ENCODE measurements at places on chromosomes 3 and 15.

GRCh38 chr15:70154718-70155347, 57.1 kb upstream of the TLE3 start:
- DNase-seq, result no peak

GRCh38 chr3:24259901-24260512, 234.6 kb downstream of the THRB start:
- DNase-seq, result no peak

GRCh38 chr15:29274946-29275345, 5.3 kb upstream of the NSMCE3 start:
- DNase-seq, result no peak

DNA sequence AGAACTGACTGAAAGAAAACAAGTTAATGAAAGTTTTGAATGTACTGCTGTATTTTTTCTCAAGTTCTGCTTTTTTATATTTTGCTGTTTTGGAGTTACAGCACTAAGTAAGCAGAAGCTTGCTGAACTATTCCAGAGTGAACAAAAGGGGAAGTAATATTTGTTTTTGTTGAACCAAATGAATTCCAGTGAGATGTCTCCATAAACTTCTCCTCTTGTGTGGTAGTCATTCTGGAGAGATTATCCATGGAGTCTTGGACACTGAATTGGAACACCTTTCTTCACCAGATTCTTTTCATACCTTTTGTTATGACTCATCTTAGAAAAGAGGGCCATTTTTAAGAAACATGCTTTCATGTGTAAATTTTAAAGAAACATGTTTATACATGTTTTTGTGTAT, 8.8 kb downstream of the ANKUB1 start:
- DNase-seq, result peak; percentile 40

GRCh38 chr15:31326875-31327668, 437 bp downstream of the KLF13 start:
- no peak for DNase-seq

DNA sequence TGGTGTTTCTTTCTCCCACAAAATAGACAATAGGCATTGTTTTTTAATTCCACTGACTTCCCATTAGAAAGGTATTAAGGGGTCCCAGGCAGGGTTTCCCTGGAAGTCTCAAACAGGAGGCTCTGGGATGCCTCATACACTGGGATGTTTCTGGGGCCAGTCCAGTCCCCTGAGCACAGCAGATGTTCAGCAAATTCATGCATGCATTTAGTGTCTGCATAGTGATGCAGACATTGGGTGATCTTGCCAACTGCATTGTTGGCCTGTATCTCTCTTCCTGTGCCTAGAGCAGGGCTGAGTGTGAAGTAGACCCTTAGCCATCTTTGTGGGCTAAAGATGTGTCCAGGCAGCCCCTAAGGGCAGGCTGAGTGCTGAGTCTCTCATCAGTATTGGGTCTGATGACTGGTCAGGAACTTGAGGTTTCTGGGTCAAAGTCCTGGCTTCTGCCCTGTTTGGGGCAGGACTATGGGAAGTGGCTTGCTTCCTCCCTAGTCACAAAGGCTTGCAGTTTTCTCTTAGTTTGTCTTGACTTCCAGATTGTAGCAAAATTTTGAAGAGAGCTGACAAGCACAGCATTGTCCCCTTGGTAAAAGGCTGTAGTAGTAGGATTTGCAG, 56.5 kb downstream of the BSN start:
- no peak for DNase-seq

- DNase-seq, result no peak
These were observed 8.8 kb upstream of the FAM107A start for GRCh38 chr3:58585994-58586393.

DNA sequence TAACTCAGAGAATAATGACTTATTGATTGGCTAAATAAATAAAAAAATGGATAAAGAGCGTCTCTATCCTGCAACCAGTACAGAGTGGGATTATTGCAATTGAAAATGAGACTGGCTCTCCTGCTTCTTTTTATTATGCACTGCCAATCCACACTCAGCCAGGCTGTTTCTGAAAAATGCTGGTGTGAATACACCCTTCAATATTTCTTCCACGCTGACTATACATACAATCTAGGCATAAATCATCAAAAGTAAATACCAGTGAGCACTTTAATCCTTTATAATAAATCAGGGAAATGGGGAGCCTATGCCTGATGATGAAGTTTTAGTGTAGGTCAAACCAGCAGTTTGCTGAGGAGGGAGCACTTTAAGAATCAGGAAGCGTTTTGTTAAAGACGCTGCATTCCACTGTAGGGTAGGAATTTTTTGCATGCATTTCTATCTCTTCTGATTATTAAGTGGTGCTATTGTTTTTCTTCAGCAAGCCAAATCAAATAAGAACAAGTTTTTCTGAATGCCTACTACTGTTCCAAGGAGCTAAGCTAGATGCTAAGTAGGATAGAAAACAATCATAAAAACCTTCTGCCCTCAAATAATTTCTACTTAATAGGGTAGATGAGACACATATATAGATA, 781.5 kb downstream of the TBL1XR1 start:
- no peak for DNase-seq

DNA sequence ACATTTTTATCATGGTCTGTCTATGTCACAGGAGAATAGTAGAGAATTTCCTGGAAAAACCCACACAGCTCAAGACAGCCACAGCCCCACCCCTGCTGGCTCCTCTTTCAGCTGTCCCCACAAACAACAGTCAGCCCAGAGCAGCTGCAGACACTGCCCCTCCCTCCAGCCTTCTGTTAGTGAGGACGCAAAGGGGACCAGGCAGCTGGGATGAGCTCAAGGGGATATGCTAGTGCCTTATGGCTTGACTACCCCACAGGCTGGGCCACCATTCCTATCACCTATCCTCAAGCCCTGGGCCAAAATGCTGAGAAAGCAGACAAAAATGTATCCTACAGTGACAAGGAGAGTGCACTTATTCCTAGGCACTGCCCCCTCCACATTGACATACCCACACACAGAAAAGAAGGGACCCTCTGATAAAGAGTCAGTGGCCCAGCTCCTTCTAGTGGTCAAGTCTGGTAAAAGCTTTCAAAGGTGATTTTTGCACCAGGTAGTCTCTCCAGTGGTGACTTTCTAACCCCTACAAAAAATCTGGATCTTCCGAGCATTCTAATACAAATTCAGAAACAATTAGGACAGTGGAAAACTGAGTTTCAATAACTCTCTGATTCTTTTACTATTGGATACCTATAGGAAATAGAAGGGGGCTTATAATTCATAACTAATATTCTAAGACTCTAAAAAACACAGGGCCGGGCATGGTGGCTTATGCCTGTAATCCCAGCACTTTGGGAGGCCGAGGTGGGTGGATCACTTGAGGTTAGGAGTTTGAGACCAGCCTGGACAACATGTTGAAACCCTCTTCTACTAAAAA, 3.0 kb upstream of the MAP1A start:
- no peak for DNase-seq

DNA sequence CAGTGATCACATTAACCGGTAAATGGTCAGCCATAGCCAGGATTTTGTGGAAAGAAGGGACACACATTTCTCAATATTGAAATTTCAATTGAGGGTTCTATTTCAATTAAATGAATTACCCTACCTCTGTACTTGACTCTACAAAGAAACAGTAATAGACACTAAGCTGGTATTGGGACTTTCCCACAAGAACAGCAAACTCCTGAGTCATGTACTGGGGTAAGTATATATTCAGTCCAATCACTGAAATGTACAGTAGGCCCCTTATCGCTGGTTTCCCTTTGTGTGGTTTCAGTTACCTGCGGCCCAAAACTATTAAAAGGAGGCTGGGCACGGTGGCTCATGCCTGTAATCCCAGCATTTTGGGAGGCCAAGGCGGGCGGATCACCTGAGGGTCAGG, 17.6 kb downstream of the ASB14 start:
- DNase-seq, result no peak

GRCh38 chr3:120693439-120694171, 11.6 kb upstream of the HGD start:
- DNase-seq, result no peak

DNA sequence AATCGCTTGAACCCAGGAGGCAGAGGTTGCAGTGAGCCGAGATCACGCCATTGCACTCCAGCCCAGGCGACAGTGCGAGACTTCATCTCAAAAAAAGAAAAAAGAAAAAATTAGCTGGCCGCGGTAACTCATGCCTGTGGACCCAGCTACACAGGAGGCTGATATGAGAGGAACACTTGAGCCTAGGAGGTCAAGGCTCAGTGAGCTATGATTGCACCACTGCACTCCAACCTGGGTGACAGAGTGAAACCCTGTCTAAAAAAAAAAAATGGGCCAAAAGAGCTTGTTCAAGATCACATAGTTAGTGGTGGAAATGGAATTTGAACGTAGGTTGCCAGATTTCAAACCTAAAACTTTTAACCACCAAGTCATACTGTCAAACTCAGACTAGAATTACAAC, 46.2 kb upstream of the PPP4R2 start:
- no peak for DNase-seq

DNA sequence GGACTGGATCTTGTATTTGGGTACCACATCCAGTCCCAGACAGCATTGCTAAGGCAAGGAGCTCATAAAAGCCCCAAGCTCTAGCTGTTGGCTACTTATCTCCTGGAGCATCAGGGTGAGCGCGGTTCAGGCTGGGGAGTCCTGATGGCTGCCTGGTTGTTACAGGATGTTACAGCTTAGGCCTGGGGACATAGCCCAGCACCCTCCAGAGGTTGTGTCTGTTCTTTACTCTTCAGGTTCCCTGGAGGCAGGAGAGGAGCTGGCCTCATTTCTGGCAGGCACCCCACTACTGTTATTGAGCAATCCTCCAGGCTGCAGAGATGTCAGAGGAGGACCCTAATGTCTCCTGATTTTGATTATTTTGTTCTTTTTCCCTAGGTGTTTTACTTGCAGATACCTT, 26.6 kb downstream of the APBA2 start:
- DNase-seq, result no peak
